SJSA1 (cell line): ENCODE measurements at places on chromosomes 2 and 18. TPM values are rescaled to one million over a fixed set of nuclear protein-coding genes. Genes with fewer than 3 reads are reported as not detected.

Gene SATB2
- total RNA-seq: 4.9 and 11.0 TPM in 2 replicates

Gene CFAP65
- total RNA-seq: not detected in 2 replicates

DNA sequence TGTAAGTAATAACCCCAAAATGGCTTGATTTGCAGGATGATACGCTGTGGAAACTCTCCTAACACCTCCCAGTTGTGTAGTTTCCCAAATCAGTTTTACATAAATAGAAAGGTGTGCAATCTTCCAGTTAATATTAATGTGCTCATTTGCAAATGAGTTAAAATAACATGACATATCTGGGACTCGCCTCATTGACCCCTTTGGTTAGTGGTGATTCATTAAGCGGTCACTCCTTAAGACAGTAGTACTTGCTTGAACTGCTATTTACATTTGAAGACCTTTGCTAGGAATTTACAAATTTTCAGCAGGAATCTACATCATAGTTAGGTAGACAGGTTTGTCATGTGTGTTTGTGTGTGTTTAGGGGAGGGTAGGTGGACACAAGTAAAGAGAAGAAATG is 1367.7 kb upstream of the CELF4 start:
- no peak overlapping the region for H3K27ac ChIP-seq
- H3K4me3 ChIP-seq: no peak overlapping the region
- no peaks in the 10 kb centered on the region for H3K4me1 ChIP-seq
- H3K36me3 ChIP-seq: no peaks in the 10 kb centered on the region
- H3K27me3 ChIP-seq: no peaks in the 10 kb centered on the region

Gene TCF7L1
- total RNA-seq: 0.68 and 1.3 TPM in 2 replicates

Gene RGPD4
- total RNA-seq: not detected in 2 replicates

- H3K27me3 ChIP-seq: no peaks in the 10 kb centered on the region
- no peak overlapping the region for H3K4me3 ChIP-seq
- no peak for DNase-seq
- peaks cover 23% of the 10 kb centered on the region for H3K4me1 ChIP-seq
- H3K36me3 ChIP-seq: no peaks in the 10 kb centered on the region
Measured at GRCh38 chr2:138090330-138090729, 126.1 kb downstream of the HNMT start.

Gene ANKRD30B
- total RNA-seq: not detected in 2 replicates
